ENCODE measurements at places on chromosomes 13 and 19.
A peak's percentile ranks its signal among the peaks of the same experiment; 100 is the strongest.

DNA sequence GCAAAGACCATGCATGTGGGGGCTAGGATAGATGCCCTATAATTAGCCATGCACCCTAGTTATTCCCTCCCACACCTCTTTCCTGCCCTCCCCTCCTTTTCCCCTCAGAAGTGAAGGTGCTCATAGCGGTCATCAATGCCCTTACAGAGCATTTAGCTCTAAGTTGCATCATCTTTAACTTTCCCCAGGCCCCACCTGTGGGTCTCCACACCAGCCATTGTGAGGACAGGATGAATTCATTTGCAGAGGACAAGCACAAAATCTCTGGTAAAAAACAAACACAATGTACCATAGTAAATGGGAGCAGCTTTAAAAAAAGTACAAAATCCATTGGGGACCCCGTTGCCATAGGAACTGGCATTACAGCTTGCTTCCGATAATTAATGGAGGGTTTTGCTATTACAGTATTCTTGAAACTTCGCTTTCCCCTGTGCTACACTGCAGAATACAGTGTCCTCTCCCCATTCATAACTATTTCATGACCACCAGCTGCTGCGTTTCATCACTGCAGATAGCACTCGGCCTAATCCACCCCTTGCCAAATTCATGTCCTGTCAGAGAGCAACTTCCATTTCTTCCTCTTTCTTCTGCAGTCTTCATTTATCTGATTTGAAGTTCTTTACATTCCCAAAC, 110.5 kb downstream of the ZDHHC20 start:
- peak; percentile 58 for DNase-seq

- DNase-seq = peak; percentile 92
Measured at GRCh38 chr19:10603084-10603872, 16.2 kb upstream of the AP1M2 start.

- no peak for DNase-seq
Measured at GRCh38 chr13:42405665-42406390, 133.9 kb downstream of the AKAP11 start.

DNA sequence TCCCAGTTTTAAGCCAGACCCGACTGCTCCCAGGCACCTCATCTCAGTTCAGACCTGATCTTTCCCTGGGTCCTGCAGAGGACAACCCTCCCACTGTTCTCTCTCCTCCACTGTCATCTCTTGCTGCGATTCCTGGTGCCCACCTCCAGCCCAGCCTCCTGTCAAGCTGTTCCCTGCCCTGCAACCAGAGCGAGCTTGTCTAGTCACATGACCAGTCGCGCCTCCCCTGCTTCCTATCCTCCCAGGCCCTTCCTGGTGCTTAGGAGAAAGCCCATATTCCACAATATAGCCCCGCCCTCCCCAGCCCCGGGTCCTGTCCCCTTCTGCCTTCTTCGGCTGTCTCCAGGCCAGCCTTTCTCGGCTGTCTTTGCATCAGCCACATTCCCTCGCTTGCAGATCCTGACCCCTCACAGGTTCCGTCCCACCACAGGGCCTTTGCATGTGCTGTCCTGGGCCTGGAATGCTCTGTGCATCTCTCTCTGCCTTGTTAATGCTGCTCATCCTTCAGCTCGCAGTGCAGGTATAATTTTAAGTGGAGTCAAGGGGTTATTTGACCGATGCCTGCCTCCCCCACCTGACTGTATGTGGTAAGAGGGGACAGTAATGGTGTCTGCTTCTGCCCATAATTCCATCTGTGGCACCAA, 88.8 kb downstream of the IER2 start:
- DNase-seq = no peak

DNA sequence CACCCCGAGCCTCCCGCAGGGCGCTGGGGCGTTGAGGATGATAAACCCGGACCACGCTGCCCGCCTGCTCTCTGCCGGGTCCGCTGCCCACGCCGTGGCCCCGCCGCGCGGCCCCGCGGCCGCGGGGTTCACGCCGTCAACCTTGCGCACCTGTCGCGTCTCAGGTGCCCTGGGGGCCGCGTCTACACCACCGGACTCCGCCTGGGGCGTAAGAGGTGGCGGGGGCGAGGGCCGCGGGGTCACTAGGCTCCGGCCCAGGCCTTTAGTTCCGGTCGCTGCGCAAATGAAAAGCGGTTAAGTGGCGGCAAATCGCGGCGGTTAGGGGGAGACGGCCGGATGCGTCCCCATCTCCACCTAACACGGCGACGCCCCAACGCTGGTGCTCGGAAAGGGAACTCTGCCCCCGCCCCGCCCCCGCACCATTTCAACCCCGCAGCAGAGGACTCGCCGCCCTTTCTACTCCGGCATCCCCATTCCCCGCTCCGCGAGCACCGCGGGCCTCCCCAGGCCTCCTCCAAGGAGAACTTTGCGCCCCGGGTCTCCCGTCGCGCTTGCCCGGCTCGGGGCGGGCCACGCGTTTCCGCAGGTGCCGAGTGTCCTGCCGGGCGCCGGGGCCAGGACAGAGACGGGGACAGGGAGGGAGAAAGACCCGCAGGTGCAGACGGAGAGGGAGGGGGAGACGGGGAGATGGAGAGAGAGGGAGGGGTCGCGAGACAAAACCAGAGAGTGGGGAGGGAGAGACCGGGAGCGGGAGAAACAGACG, 4.3 kb downstream of the ONECUT3 start:
- no peak for DNase-seq

- no peak for DNase-seq
Measured at GRCh38 chr13:30435911-30436451, 13.7 kb downstream of the UBE2L5 start.

- DNase-seq = no peak
Measured at GRCh38 chr19:46609511-46610412, 8.6 kb downstream of the CALM3 start.

GRCh38 chr19:45753548-45753947, 15.5 kb downstream of the SIX5 start:
- DNase-seq = peak; percentile 78

DNA sequence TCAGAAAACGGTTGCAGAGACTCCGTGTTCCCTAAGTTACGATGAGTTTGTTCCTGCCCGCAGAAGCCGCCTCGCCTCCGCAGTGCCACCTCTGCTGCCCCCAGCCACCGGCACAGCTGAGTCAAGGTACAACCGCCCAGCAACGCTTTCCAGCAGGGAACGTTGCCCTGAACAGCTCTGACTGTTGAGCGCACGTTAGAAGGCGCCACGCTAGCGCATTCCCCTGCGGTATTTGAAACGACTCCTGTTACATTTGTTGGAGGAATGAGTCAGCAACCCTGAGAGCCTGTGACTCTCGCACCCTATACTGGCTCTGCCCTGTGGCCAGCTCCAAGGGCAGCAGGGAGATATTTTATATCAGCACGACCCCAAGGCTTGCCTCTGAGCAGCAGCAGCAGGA, 302.8 kb downstream of the TEX29 start:
- DNase-seq = no peak

DNA sequence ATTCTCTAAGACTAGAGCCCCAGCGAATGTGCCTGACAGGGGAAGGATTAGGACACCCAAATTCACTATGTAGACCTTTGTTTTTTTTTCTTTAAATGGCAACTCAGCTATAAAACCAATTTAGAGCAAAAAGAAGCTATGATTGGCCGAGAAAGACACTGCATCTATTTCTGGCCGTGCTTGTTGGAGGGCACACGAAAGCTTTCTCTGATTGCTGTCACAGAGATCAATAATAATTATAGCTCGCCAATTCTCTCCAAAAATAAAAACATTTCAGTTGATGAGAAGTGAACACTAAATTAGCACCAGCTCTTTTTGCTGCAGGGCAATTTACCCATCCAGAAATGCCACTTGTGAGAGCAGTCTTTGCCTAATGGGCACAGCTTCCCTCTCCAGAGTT, 31.2 kb downstream of the CBY2 start:
- no peak for DNase-seq

DNA sequence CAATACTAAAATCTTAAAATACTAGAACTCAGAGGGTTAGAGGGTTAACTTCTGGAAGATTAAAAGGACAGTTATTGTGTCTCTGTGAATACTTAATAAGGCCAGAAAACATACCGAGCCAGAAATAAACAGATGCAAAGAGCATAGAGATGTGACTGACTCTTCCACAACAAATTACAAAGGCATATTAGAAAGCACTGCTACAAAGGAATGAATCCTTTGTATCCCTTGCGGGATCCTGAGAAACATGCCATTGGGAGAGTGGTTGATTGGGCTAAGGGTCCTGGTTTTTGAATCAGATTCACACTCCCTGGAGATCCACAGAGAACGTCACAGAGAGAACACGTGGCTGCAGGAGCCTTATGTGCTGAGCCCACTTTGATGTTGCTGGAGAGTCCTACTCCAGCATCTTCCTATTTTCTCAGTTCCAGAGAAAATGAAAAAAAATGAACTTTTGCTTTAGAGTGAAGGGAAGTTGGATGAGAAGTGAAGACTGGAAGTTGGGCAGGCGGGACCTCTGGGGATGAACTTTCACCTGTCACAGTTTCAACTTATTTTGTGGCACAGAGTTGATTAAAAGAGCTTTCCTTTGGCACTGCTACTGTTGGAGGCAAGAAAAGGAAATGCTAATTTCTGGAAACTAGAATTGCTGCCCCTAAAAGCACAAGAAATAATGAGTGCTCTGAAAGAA, 309.9 kb downstream of the DCT start:
- DNase-seq = no peak

GRCh38 chr19:4814625-4815425, 16.7 kb downstream of the TICAM1 start:
- DNase-seq = no peak

GRCh38 chr13:89150362-89150761, 1479.2 kb downstream of the SLITRK5 start:
- DNase-seq = no peak

- DNase-seq = no peak
Measured at GRCh38 chr19:29564574-29565005, 38.8 kb downstream of the VSTM2B start.

DNA sequence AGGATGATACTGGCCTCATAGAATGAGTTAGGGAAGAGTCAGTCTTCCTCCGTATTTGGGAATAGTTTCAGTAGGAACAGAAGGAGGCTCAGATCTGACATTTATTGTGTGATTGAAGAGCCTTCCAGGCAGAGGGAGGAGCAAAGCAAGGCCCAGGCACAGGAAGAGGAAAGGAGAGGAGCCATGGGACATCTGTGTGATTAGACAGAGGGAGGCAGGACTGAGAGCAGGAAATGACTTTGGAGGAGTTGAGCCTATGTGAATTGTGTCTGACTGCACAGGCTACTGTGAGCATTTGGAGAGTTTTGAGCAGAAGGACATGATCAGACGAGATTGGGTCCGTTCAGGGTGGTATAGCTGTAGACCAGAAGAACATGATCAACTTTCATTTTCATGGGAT, 8.5 kb downstream of the SIGLEC7 start:
- DNase-seq = no peak

DNA sequence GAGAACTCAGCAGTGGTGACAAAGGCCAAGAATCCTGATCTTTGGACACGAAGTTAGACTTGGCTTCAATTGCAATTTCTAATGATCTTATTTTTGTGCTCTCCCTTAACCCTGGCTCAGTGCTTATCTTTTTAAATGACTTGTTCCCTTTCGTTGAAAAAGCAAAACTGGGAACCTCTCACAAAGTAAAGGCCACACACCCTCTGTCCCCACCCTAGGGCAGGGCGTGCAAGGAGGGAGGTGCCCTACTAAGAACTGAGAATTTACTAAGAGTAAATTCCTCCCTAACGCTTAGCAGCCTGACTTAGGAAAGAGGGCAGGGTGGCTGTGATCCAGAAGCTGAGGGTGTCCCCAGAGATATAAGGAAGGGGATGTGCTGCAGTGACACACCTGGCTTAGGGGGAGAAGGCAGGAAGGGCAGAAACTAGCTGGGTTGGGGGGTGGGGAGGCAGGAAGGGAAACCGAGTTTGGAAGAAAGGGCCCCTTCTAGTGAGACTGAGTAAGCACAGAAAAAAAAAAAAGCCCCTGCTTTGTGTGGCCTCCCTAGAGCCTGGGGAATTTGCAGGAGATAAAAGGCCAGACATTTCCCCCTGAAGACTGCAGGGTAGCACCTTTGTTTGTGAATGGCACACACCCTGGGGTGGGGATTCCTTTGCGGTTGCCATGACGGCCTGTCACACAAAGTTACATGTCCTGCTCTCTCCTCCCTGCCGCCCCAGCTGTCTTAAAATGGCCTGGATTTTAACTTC, 435.1 kb downstream of the EFNB2 start:
- DNase-seq = no peak

DNA sequence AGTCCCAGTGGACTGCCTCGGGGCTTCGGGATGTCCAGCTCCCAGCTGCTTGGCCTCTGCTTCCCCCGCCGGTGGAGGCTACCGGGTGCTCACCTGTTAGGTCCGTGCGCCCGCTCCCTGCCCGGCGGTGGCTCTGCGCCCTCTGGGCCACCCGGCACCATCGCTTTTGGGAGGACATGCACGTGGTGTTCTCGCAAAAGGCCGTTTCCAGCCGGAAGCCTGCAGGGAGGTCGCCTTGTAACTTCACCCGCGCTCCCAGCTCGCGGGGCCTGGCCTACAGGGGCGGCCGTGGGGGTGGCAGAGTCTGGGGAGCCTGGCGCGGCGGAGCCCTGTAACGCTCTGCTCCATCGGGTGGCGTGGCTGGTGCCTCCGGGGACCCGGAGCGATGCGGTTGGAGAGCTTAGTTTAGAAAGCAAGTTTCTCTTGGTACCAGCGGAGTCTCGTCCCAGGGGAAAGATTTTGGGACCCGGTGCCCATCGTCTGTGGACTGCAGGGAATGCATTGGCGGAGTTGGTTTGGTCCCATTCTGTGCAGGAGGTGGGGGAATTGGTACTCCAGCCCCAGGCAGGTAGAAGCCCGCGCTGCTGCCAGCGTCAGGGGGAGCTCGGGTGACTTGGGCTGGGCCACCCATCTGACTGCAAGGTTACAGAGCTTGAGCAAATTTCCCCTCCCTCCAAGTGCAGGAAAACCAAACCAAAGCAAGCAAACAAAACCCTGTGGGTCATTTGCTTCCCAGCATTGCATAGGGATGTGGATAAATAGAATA, 673 bp downstream of the SPATA13 start:
- DNase-seq = no peak
